ENCODE measurements at places on chromosomes 5 and 9. TPM values are rescaled to one million over a fixed set of nuclear protein-coding genes. Genes with fewer than 3 reads are reported as not detected.

AP3S1 gene
- total RNA-seq: 112 TPM

MARCOL gene
- not detected for total RNA-seq

GMCL2 gene
- not detected for total RNA-seq

OSMR gene
- total RNA-seq: 31.5 TPM

CCDC180 gene
- total RNA-seq: 0.54 TPM

PCA3 gene
- not detected for total RNA-seq

LRSAM1 gene
- 9.8 TPM for total RNA-seq

SLC28A3 gene
- total RNA-seq: 0.17 TPM

IL9 gene
- not detected for total RNA-seq

TEX48 gene
- total RNA-seq: not detected

FAM221B gene
- not detected for total RNA-seq

- peak; percentile 22 for DNase-seq
Observed at GRCh38 chr9:19114680-19115270, 12.1 kb upstream of the HAUS6 start.

DNA sequence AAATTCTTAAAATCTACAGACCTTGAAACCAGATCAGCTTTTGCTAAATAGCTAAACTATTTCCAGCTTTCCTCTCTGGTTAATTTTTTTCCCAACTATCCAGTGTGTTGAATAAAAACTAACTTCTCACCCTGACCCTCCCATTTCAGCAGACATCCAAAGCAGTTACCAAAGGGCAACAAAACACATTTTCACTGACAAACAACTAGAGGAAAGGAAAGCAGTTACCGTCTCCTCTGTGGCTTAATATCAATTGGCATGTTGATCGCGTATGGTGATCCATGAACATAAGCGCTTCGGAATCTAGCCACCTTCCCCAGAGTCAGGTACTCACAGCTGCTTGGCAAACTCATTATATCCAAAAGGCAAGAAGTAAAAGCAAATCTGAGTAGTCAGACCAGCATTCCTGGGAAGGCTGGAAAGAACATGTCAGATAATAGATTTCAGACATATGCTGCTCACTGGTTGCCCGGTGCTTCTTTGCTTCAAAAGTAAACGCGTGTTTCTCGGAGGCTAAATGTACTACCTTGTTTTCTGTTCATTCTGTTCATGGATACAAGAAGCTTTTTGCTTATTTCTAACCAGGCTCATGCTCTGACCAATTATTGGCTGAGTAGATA lies 463.4 kb downstream of the PDE4D start:
- DNase-seq: no peak

DNA sequence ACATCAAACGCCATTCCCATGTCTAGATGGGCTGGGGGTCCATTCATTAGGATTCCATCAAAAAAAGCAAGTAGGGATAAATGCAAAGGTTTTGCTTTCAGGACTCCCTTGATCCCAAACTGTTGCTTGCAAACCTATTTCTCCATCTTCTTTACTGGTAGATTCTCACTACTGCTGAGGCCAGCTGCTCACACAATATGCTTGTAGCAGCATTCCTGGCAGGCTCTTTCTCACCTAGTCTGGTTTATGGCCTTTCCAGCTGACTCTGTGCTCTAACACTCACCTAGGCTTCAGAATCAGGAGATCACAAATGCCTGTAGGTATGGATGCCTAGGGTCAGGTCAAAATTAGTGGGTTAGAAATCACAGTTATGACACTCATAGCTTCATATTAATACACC lies 274.7 kb downstream of the GABRB2 start:
- no peak for DNase-seq

GRCh38 chr9:74557571-74557970 lies 60.4 kb downstream of the RORB start:
- no peak for DNase-seq

- DNase-seq: peak; percentile 61
Observed at GRCh38 chr5:80399526-80400239, 8.2 kb upstream of the ZFYVE16 start.

- peak; percentile 15 for DNase-seq
Observed at GRCh38 chr9:78014776-78015175, 16.8 kb downstream of the GNAQ start.

- no peak for DNase-seq
Observed at GRCh38 chr9:70147651-70148050, 104.0 kb downstream of the MAMDC2 start.

DNA sequence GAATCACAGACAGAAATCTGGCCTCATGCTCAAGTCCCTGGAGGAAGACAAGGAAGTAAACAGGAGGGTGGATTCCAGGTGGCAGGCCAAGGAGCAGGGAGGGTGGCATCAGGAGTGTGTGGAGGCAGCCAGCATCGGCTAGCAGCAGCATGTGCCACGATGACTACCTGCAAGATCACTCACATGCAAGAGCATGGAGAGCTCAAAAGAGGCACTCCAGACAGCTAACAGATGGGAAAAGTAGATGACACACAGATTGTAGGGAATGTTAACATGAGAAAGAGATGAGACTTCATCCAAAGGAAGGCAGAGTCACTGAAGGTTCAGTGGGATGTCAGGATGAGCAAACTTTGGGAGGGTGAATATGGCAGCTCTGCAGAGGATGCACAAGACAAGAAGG lies 104.3 kb downstream of the SEMA5A start:
- DNase-seq: peak; percentile 83

DNA sequence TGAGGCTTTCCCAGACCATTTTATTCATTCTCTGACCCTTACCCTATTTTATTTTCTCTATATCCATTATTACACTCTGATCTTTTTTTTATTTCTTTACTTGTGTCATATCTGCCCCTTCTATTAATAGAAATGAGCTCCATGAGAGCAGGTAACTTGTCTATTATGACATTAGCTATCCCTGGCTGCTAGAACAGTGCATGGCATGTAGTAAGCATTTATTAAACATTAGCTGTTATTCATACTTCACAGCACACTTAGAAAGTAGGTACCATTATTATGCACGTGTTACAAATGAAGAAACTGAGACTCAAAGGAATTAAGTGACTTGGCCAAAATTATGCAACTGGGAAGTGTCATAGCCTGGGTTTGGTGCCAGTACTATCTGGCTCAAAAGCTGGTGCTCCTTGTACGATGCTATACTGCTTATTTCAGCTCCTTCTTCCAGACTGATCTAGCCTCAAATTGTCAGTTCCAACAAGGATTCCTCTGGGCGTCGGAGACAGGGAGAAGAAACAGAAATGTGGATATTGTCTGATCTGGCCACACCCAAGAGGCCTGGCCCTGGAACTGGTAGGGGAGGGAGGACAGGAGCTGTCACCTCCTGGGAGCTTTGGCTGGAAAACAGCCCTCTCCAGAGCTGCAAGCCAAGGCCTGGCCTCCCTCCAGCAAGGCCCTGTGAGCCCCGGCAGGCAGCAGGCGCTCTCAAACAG lies 10.8 kb upstream of the NIPAL4 start:
- no peak for DNase-seq

GRCh38 chr5:178849316-178849715 lies 10.4 kb upstream of the ZNF354B start:
- DNase-seq: no peak

GRCh38 chr5:40001796-40002195 lies 577.0 kb upstream of the DAB2 start:
- no peak for DNase-seq

DNA sequence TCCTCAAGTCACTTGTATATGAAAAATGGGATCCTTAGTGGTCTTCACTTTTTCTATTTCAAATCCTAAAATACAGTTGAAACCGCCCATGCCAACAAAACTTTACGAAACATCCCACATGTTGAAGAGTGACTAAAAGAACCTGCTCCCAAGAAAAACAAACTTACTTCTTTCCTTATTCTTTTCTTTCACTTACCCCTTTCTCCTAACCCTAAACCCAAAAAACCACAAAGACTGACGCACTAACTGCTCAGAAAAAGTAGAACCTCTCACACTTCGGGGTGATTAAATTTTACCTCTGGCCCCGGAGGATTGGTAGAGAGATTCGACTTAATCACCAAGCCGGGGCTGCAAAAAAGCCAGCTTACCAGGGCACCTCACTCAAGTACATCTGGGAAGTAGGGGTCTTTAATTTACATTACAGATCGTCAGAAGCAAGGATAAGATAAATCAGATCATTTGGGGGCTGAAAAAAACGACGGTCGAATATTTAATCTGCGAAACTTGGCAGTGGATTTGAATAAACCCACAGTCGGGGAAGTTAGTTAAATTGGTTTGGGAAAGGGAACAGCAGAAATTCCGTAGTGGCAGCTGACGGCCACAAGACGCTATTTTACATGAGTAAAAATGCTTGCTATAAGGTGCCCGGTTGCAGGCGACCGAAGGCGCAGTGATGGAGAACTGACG lies 1.3 kb downstream of the CDO1 start:
- no peak for DNase-seq

DNA sequence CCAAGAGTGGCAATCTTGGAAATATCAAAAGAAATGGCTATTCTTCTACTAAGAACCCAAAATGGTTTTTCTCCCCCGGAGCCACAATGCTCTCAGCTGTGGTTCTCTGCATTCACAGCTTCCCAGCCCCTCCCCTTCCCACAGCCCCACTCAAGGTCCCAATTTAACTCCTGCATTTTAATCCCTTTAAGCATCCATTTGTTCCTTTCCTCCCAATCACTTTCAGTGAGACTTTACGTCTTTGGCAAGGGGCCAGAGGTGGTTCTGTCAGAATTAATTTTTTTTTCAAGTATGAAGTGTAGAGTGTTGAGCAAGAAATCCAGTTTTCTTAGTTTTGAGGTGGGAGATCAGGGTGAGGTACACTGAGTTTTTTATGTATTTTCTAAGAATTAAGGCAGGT lies 256.9 kb downstream of the GLIS3 start:
- no peak for DNase-seq

- DNase-seq: peak; percentile 100
Observed at GRCh38 chr5:9149988-9150387, 395.9 kb downstream of the SEMA5A start.

- no peak for DNase-seq
Observed at GRCh38 chr5:57770039-57770438, 287.4 kb upstream of the ACTBL2 start.

DNA sequence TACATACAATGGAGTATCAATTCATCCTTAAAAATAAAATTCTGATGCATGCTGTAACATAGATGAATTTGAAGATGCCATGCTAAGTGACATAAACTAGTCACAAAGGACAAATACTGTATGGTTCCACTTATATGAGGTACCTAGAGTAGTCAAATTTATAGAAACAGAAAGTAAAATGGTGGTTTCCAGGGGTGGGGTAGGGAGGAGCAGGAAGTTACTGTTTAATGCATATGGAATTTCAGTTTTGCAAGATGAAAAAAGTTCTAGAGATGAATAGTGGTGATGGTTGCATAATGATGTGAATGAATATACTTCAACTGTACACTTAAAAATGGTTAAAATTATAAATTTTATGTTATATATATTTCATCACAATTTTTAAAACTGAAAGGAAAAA lies 57.3 kb upstream of the FNIP1 start:
- peak; percentile 59 for DNase-seq

- DNase-seq: peak; percentile 6
Observed at GRCh38 chr9:17219261-17219660, 84.4 kb downstream of the CNTLN start.

DNA sequence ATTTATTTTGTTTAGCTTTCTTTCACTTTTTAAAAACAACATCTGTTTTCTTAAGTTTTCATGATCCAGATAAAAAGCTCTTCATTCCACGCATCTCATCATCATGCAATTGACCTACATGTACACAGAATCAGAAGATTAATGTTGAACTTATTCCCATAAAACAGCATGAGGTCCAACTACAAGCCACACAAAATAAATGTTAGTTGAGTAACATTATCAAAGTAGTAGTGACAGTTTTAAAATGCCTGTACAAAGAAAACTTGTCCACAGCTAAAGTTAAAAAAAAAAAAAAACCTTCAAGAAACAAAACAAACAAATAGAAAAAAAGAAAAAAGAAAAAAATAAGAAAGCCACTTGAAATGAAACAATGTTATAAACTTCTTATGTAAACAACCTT lies 846.3 kb downstream of the TLE1 start:
- DNase-seq: no peak

DNA sequence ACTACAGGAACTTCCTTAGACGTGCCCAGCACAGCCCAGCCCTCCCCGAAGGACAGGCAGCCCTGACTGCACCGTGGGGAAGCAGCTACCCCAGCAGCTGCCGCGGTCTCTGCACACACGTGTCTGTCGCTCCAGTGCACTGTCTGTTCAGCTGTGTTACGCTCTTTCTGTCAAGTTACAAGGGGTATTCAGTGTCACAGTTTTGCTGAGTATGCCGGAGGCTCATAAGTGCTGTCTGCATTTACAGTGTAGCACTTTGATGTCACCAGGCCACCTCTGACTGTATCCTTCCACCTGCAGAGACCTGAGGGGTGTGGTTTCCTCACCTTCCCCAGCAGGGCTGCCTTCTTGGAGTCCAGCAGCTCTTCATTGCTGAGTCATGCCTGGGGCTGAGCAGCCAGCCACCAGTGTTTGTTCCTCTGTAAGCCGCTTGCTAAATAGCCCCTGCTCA lies 126.8 kb downstream of the EHMT1 start:
- DNase-seq: no peak

DNA sequence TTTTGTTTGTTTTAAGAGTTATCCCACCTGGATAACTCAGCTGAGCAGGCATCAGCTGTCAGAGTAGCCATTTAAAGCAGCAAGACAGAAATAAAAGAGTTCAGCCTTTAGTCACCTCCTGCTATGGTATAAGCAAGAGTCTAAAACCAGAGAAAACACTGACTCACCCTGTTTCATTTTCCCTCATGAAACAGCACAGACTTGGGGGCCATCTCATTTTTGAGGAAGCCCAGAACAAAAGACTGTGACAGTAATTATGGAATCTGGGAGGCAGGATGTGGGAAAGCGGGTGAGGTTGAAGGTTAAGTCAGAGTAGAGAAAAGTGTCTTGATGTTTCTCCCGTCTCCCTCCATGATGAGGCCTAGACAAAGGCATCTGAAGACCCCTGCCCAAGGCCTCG lies 90.2 kb upstream of the FAM174A start:
- DNase-seq: no peak

GRCh38 chr9:125652233-125652594 lies 54.8 kb downstream of the MAPKAP1 start:
- DNase-seq: no peak

- DNase-seq: no peak
Observed at GRCh38 chr9:11931751-11932150, 761.4 kb upstream of the TYRP1 start.

GRCh38 chr5:371811-372555 lies 50.5 kb downstream of the AHRR start:
- no peak for DNase-seq
